ENCODE measurements at places on chromosomes 7 and 10. TPM values are rescaled to one million over a fixed set of nuclear protein-coding genes. Genes with fewer than 3 reads are reported as not detected.

UCMA gene
- total RNA-seq: not detected

GRCh38 chr10:120823266-120823665 is 27.9 kb upstream of the WDR11 start:
- no peaks in the 10 kb centered on the region for H3K36me3 ChIP-seq
- H3K27ac ChIP-seq: no peak overlapping the region
- H3K27me3 ChIP-seq: no peaks in the 10 kb centered on the region
- H3K4me3 ChIP-seq: no peak overlapping the region

DNA sequence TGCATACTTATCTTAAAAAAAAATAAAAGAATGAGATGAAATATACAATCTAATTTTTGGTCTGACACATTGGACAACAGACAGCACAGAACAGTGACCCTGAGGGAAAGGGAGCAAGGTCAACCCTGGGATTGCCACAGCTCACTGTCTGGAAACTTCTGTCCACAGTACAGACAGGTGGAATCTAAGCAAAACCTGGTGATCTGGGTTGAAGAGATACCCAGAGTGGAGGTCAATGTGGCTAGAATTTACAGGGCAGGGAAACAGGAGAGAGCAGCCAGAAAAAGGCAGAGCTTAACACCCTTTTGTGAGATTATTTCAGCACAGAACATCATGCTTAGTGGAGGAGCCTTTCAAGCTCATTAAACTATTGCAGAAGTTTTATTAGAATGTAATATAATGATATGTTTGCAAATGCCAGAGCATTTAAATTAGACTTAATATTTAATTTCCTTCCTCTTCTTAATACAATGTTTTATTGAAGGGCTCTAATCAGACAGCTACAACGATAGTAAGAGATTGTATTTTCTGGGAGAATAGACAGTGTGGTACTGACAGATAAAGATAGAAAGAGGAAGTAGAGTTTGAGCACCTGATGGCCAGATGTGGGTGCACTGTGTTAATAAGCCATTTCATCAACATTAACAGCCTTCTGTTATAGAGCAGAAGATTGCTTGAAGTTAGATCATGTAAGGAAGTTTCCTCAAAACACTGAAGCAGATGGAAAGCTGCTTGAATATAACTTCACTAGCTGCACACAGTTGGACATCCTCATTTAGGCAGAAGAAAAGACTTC is 309.4 kb downstream of the HGF start:
- no peak for DNase-seq
- no peak overlapping the region for H3K4me3 ChIP-seq
- no peaks in the 10 kb centered on the region for H3K4me1 ChIP-seq

DNA sequence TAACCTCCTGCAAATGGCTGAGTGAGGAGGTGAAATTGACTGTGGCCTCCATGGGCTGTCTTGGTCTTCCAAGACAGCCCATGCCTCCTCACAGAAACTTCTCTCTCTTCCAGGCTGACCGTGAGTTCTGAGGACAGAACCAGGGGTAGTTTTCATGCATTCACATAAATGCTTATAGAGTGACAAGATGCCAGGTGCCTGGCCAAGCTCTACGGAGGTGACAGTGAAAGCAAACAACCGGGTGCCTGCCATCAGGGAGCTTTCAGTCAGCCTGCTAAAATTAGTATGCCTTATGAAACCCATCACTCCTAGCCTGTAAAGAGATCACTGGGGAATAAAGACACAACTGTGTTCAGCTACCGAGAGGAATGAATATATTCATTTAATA is 919 bp upstream of the RHOBTB1 start:
- no peaks in the 10 kb centered on the region for H3K4me1 ChIP-seq
- no peak for DNase-seq
- H3K4me3 ChIP-seq: peak overlapping the region; percentile 53
- H3K27ac ChIP-seq: peak overlapping the region; percentile 98
- no peaks in the 10 kb centered on the region for H3K36me3 ChIP-seq
- no peaks in the 10 kb centered on the region for H3K27me3 ChIP-seq

DNA sequence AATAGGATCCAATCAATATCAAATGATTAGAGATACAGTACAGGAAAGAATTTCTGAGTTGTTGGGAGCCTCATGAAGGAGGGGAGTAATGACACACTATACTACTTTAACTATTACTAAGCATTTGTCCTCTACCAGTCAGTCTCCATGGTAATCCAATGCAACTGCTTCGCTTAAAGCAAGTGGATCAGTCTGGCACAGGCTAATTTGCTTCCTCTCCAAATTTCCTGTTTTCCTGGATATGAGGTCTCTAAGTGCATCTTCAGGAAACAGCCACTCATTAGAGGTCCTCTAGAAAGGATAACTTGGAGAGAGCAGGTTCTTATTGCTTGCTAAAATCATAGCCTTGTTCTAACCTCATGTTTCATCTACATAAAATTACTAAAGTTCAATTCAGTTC is 8.4 kb upstream of the SEPTIN7 start:
- H3K27me3 ChIP-seq: no peaks in the 10 kb centered on the region
- no peaks in the 10 kb centered on the region for H3K4me1 ChIP-seq
- H3K27ac ChIP-seq: no peak overlapping the region
- DNase-seq: no peak
- no peaks in the 10 kb centered on the region for H3K36me3 ChIP-seq
